ENCODE measurements at places on chromosomes 16 and 17.
A peak's percentile ranks its signal among the peaks of the same experiment; 100 is the strongest.

DNA sequence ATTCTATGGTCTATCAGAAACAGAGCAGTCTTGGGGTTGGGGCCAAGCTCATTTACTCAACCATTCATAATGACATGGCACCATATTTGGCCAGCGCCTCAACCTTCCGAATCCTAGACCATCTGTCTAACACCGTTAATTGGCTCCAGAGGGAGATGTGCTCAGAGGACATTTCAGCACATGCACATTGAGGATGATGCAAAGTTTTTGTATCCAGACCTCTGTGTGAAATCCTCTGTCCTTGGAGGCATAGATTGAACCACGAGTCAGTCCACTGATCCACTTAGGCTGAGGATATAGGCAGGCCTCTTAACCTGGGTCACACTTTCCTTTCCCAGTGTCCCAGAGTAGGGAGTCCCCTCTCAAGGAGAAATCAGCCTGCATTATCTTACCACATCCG is 85.5 kb downstream of the SHISA6 start:
- H3K27ac ChIP-seq = no peak overlapping the region
- no peaks in the 10 kb centered on the region for H3K36me3 ChIP-seq
- no peak overlapping the region for H3K4me3 ChIP-seq
- DNase-seq = no peak

DNA sequence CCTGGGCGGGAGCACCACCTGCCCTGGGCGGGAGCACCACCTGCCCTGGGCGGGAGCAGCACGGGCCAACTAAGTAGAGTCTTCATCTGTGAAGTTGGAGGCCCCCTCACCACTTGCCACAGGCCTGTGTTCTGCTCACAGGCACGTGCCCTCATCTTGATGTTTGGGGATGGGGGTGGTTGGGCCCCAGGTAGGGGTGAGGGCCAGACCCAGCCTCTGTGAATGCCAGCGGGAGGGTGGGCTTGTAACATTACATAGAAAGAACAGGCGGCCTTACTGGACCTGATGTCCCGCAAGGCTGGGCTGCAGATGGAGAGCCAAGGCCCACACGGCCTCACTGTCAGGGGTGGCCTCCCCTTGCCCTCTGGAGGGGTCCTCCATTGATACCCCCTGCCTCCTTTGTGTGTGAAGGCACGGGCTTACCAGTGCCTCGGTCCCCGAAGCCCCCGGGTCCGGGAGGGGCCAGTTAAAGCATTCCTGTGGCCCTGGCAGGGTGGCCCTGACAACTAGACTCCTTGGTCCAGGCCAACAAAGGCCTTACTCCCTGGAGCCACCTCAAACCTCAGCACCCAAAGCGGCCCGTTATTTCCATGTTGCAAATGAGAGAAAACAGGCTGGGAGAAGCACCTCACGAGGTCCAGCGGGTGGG is 1.1 kb upstream of the SLC16A3 start:
- no peaks in the 10 kb centered on the region for H3K36me3 ChIP-seq
- H3K4me1 ChIP-seq = peaks cover 31% of the 10 kb centered on the region
- no peaks in the 10 kb centered on the region for H3K27me3 ChIP-seq
- H3K4me3 ChIP-seq = peak overlapping the region; percentile 49
- peak overlapping the region; percentile 54 for H3K27ac ChIP-seq
- no peak for DNase-seq

- peaks cover 28% of the 10 kb centered on the region for H3K36me3 ChIP-seq
- H3K27ac ChIP-seq = peak overlapping the region; percentile 96
- H3K4me3 ChIP-seq = peak overlapping the region; percentile 86
- no peak for DNase-seq
Measured at GRCh38 chr17:58007781-58008706, 998 bp upstream of the SRSF1 start.

DNA sequence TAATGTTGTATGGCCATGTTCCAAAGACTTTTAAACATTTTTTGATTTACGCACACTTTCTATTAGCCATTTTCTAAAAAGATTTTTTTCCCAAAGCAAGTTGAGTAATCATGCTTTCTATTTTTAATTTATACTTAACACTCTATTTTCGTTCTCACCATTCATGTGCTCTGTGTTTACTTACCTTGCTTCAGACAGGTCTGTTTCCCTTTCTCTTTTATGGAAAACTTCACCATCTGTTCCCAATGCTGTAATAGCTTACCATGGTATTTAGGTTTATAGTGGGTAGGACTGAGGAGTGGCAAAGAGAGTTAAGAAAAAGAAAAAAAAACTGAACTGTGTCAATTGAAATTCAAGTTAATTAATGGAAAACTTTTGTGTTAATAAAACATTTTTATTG is 37.5 kb upstream of the KCNJ16 start:
- no peak for DNase-seq
- no peaks in the 10 kb centered on the region for H3K36me3 ChIP-seq
- no peak overlapping the region for H3K4me3 ChIP-seq
- no peak overlapping the region for H3K27ac ChIP-seq

DNA sequence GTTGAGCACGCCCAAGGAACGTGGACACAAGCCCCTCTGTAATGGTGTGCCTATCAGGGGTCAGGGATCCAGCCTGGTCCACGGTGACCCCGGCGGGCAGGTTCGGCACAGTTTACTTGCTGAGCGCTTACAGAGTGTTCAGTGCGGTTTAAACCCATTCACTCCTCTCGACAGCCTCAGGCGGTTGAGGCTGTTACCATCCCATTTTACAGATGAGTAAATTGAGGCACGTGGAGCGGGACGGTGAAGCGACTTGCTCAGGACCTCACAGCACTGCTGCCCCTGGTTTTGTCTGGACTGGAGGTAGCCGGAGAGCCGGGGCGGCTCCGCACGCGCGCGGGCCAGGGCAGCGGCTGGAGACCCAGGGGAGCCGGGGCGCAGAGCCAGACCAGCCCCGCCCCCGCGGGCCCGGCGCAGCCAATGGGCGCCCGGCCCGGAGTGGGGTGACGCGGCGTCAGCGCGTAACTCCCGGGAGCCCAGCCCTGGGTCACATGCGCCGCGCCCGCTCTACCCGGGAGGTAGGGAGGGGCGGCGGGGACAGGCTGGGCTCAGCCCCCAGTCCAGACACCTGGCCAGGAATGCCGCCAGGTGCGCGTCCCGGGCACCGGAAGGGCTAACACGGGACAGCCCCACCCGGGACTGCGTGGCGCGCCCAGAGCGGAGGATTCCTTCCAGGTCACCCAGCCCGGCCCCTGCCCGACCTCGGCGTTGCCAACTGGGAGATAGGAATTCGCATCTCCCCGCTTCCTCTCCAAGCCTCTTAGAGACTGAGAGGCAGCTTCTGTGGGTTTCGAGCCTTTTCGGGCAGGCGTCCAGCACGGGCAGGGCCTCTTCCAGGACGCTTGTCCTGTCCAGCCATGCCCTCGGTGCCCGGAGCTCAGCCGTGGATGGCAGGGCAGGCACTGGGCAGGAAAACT is 3.3 kb upstream of the SREBF1 start:
- H3K4me3 ChIP-seq = peak overlapping the region; percentile 75
- H3K36me3 ChIP-seq = no peaks in the 10 kb centered on the region
- peak overlapping the region; percentile 97 for H3K27ac ChIP-seq
- no peaks in the 10 kb centered on the region for H3K27me3 ChIP-seq
- H3K4me1 ChIP-seq = peaks cover 48% of the 10 kb centered on the region

- H3K27ac ChIP-seq = no peak overlapping the region
- H3K36me3 ChIP-seq = no peaks in the 10 kb centered on the region
- H3K4me1 ChIP-seq = no peaks in the 10 kb centered on the region
- H3K27me3 ChIP-seq = no peaks in the 10 kb centered on the region
Measured at GRCh38 chr16:35793601-35794000, 2334.2 kb downstream of the TP53TG3F start.

DNA sequence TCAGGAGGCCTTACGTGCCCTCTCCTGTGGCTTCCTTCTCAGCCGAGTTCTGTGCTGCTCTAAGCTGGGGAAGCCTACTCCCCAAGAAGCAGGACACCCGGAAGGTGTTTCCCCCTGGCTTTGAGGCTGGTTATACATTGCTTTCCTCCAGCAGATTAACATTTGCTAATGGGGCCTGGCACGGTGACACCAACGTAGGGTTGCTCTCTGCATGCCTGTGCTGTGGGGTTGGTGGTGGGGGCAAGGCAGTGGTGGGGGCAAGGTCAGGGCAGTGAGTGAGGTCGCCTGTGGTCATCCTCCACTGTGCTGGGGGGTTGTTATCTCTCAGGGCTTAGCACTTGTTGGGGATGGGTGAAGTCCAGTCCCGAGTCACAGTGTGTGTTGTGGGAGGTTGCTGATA is 4.2 kb downstream of the USP6 start:
- H3K36me3 ChIP-seq = no peaks in the 10 kb centered on the region
- H3K4me1 ChIP-seq = no peaks in the 10 kb centered on the region
- no peak for DNase-seq
- no peak overlapping the region for H3K4me3 ChIP-seq

DNA sequence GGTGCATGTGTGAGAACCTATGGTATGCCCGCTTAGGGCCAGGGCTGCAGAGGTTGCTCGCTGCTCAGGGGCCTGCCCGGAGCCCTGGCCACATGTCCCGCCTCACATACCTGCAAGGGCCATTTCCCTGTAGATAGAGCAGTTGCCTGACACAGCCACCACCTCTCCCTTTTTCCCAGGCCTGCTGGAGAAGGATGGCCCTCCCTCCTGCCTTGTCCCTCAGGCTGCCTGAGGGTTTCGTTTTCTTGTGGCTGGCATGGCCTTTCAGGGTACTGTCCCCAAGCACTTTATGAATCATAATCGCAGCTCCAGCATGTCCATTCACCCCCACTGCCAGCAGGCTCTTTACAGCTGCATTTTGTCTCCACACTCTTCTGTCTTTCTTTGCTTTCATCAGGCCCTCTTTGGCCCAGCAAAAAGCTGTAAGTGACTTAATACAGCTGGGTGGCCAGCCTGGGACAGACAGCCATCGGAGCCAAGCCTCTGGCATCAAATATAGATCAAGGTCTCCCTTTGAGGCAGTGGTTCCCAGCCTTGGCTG is 65.7 kb downstream of the MPRIP start:
- no peaks in the 10 kb centered on the region for H3K36me3 ChIP-seq
- no peak overlapping the region for H3K27ac ChIP-seq
- no peak for DNase-seq
- H3K27me3 ChIP-seq = no peaks in the 10 kb centered on the region
- H3K4me1 ChIP-seq = peaks cover 40% of the 10 kb centered on the region

- no peak for DNase-seq
- no peaks in the 10 kb centered on the region for H3K36me3 ChIP-seq
- peaks cover 33% of the 10 kb centered on the region for H3K4me1 ChIP-seq
- no peak overlapping the region for H3K27ac ChIP-seq
- no peaks in the 10 kb centered on the region for H3K27me3 ChIP-seq
Measured at GRCh38 chr16:75323198-75323597, 71.8 kb upstream of the BCAR1 start.

DNA sequence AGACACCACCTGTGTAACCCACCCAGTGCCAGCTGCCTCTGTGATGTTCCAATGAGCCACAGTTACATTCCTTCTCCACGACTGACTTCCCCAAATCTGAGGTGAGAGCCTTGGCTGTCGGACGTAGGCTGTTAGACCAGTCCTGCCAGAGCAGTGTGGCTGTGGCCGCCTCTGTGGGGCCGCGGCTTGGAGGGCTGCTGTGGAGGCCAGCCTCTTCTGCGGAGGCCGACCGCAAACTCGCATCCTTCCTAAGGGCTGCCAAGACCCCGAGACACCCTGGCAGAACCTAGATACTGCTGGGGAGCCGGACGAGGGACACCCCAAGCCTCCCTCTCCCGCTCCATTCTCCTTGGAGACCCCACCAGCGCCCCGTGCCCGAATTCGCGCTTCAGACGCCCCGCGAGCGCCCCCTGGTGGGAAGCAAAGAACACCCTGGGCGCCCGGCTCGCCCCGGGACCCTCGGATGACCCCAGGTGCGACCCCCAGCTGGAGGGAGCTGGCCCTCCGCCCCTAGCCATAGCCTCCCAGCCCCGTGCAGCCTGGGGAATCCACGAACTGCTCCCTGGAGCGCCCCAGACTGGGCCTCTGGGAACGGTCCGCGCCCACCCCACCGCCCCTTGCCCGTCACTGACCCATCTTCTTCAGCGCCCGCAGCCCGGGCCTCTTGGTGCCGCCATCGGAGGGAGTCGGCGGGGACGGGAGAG is 547 bp downstream of the PLCD3 start:
- H3K27me3 ChIP-seq = no peaks in the 10 kb centered on the region
- peak; percentile 38 for DNase-seq
- H3K36me3 ChIP-seq = no peaks in the 10 kb centered on the region
- peak overlapping the region; percentile 32 for H3K4me3 ChIP-seq

- no peaks in the 10 kb centered on the region for H3K27me3 ChIP-seq
- no peak overlapping the region for H3K27ac ChIP-seq
- no peak for DNase-seq
- no peak overlapping the region for H3K4me3 ChIP-seq
- no peaks in the 10 kb centered on the region for H3K4me1 ChIP-seq
Measured at GRCh38 chr16:3142327-3142726, 7.5 kb downstream of the ZNF213 start.

DNA sequence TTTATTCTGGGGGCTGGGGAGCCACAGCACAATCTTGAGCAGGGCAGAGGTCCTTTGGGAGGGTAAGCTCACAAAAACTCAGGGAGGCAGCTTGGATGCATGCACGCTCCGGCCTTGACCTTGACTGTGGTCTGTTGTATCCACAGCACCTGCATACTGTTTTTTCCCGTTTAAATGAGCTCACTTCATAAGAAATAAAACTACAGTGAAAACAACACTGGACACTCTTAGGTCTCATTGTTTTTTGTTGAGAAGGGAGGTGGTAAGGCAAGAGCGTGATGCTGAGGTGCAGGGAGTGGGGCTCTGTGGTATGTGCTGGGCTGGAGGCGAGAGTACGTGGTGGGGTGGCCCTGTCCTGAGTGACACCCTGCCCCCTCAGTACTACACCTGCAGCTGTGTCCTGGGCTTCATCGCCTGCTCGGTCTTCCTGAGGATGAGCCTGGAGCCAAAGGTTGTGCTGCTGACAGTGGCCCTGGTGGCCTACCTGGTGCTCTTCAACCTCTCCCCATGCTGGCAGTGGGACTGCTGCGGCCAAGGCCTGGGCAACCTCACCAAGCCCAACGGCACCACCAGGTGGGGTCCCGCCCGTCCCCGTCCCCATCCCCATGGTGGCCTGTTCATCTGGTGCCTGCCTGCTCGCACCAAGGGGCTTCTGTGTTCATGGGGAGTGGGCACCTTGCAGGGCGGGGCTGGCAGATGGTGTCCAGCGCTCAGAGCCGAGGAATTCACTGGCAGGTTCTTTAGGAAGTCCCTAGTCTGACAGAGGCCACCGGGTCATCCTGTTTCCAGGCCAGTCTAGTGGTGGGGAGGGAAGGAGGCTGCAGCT is 44.2 kb downstream of the ADCY7 start:
- no peak overlapping the region for H3K27ac ChIP-seq
- H3K36me3 ChIP-seq = peaks cover 67% of the 10 kb centered on the region
- no peaks in the 10 kb centered on the region for H3K27me3 ChIP-seq
- H3K4me1 ChIP-seq = peaks cover 14% of the 10 kb centered on the region
- DNase-seq = no peak

DNA sequence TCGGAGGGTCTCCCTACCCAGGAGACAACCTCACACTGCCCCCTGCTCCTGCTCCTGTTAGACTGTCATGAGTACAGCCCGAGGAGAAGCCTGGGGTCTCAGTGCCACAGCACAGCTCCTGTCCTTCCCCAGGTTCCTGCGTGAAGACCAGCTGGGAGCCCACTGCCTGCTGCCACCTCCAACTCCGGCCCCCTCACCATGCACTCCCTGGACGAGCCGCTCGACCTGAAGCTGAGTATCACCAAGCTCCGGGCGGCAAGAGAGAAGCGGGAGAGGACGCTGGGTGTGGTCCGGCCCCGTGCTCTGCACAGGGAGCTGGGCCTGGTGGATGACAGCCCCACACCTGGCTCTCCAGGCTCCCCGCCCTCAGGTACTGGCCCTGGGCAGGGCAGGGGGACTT is 16.2 kb downstream of the GLIS2 start:
- no peak overlapping the region for H3K4me3 ChIP-seq
- no peak for DNase-seq
- H3K27ac ChIP-seq = no peak overlapping the region
- H3K27me3 ChIP-seq = no peaks in the 10 kb centered on the region
